Ovary (tissue), 10 donors: ENCODE measurements at places on chromosomes 12 and 14.

DNA sequence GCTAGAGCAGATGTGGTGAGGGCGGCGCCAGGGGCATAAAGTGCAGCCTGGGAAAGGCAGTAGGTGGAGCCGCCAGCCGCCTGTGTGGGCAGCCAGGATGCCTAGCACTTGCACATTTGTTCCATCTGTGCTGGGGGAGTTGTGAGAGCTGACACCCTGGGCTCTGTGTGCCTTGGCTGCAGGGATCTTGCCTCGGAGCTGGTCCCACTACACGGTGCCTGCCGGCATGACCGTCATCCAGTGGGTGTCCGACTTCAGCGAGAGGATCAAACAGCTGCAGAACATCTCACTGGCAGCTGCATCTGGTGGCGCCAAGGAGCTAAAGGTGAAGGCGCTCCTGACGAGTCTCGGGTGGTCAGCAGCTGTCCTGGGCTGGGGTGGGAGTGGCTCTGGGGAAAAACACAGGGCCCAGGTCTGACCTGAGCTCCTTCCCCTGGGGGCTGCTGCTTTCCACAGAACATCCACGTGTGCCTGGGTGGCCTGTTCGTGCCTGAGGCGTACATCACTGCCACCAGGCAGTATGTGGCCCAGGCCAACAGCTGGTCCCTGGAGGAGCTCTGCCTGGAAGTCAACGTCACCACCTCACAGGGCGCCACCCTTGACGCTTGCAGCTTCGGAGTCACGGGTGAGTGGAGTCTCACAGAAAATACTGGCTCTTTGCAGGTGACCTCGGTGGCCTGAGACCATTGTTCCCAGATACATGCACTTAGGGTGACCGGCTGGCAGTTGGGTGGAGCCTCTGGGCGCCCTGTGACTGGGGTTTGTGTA lies 37.4 kb downstream of the HSP90AA1 start:
- DNase-seq = peak; percentile 48

DNA sequence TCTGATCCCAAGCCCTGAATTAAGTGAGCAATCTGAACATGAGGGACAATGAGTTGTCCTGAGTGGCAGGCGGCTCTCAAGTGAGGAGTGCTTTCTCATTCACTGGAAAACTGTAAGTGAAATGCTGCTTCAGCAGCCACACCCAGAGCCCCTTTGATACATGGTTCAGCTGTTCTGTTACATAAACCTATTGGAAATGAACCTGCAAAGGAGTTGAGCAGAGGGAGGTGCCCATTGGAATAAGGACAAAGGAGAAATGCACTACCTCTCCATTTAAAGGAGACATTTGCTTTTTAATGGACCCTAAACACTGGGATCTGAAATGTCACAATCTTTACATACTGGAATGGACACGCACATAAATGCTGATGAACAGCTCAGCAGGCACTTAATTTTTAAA lies 169.9 kb downstream of the CACNA1C start:
- no peak for DNase-seq

- DNase-seq = no peak
Measured at GRCh38 chr14:67480011-67480410, 8.5 kb downstream of the TMEM229B start.

DNA sequence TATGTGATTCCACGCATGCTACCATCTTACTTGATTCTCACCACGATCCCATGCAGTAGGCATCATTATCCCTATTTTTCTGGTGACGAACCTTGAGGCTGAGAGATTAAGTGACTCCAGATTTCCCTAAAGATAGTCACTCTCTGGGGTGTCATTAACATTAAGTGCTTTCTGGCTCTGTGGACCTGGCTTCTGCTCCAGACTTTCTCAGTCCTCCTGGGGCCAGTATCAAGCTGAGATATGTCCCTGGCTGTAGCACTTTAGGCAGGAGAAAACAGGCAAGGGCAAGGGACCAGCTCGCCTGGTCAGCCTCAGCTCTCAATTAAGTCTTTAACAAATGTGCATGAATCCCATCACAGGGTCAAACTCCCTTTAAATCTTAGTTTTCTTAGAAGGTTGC lies 38.3 kb upstream of the PRB2 start:
- no peak for DNase-seq

- no peak for DNase-seq
Measured at GRCh38 chr12:117912756-117913155, 56.0 kb downstream of the KSR2 start.
